ENCODE measurements at places on chromosomes 5 and 9.

DNA sequence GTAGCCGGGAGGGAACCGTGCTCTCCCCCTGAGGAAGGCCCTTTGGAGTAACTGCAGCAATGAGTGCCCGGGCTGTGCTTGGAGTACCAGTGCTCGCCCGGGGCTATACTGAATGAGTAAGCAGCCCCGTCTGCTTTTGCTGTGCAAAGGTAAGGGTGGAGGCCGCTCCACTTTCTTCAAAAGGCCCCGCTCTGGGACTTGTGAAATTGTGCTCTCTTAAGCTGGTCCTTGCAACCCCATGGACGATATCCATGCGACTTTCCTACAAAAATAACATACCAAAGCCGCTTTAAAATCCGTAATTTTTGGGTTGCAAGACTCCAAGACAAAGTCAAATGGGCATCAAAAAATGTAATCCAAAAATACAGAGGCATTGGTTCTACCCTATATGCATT is 578 bp upstream of the TNFAIP8 start:
- DNase-seq, result no peak

GRCh38 chr5:72408127-72408526 is 88.0 kb downstream of the PTCD2 start:
- no peak for DNase-seq

GRCh38 chr9:21770871-21771560 is 31.4 kb upstream of the MTAP start:
- DNase-seq, result no peak

GRCh38 chr9:35618854-35619799 is 914 bp upstream of the CD72 start:
- no peak for DNase-seq

- no peak for DNase-seq
Observed at GRCh38 chr5:157925786-157926671, 67.1 kb upstream of the CLINT1 start.

- no peak for DNase-seq
Observed at GRCh38 chr5:88377705-88378656, 109.3 kb upstream of the TMEM161B start.

- no peak for DNase-seq
Observed at GRCh38 chr9:107308461-107308860, 25.4 kb downstream of the RAD23B start.

- DNase-seq, result no peak
Observed at GRCh38 chr5:10317825-10318682, 10.4 kb upstream of the CMBL start.

Measured in cortex of kidney (tissue), 1 donor.